Smooth muscle cell of the pulmonary artery (primary cell): ENCODE measurements at places on chromosomes 4 and X. TPM values are rescaled to one million over a fixed set of nuclear protein-coding genes. Genes with fewer than 3 reads are reported as not detected.

SOD3 gene
- total RNA-seq: 61.3 and 143 TPM in 2 replicates

KCND1 gene
- total RNA-seq: 2.3 and 2.8 TPM in 2 replicates

SYTL5 gene
- total RNA-seq: 2.2 and 2.9 TPM in 2 replicates

GAGE12E gene
- total RNA-seq: not detected in 2 replicates

VCX gene
- not detected in 2 replicates for total RNA-seq

ADH6 gene
- total RNA-seq: not detected in 2 replicates

TMPRSS11B gene
- total RNA-seq: not detected in 2 replicates

AR gene
- 7.3 and 7.6 TPM in 2 replicates for total RNA-seq

NEXMIF gene
- under 0.01 and 0.03 TPM in 2 replicates for total RNA-seq

ERAS gene
- 0.13 TPM in 1 of 2 replicates, not detected in the other for total RNA-seq

AKAP17A gene
- total RNA-seq: 22.8 and 29.2 TPM in 2 replicates

POF1B gene
- total RNA-seq: not detected in 2 replicates

SGMS2 gene
- 174 and 197 TPM in 2 replicates for total RNA-seq

RXFP1 gene
- total RNA-seq: 0.50 and 14.7 TPM in 2 replicates

CLCN4 gene
- 2.1 and 5.1 TPM in 2 replicates for total RNA-seq

MTNR1A gene
- total RNA-seq: not detected in 2 replicates

AREG gene
- 0.30 and 3.5 TPM in 2 replicates for total RNA-seq

BRS3 gene
- not detected in 2 replicates for total RNA-seq

ADRA2C gene
- total RNA-seq: 0.40 and 0.72 TPM in 2 replicates

LETM1 gene
- total RNA-seq: 64.5 and 95.2 TPM in 2 replicates

PDLIM3 gene
- 62.4 and 86.4 TPM in 2 replicates for total RNA-seq

FAM199X gene
- total RNA-seq: 19.5 and 22.0 TPM in 2 replicates

MAGEC3 gene
- not detected in 2 replicates for total RNA-seq

PABPC4L gene
- total RNA-seq: 0.26 and 0.30 TPM in 2 replicates

MTTP gene
- 0.33 TPM in 1 of 2 replicates, not detected in the other for total RNA-seq

ZCCHC18 gene
- total RNA-seq: 0.52 and 1.7 TPM in 2 replicates

HPSE gene
- 0.13 and 0.33 TPM in 2 replicates for total RNA-seq

INTS6L gene
- 3.6 TPM in 2 replicates for total RNA-seq

CT45A10 gene
- total RNA-seq: not detected in 2 replicates
